ENCODE measurements at places on chromosomes 2 and 18.
A peak's percentile ranks its signal among the peaks of the same experiment; 100 is the strongest.

- no peak for DNase-seq
Measured at GRCh38 chr18:27010784-27011183, 145.3 kb upstream of the AQP4 start.

DNA sequence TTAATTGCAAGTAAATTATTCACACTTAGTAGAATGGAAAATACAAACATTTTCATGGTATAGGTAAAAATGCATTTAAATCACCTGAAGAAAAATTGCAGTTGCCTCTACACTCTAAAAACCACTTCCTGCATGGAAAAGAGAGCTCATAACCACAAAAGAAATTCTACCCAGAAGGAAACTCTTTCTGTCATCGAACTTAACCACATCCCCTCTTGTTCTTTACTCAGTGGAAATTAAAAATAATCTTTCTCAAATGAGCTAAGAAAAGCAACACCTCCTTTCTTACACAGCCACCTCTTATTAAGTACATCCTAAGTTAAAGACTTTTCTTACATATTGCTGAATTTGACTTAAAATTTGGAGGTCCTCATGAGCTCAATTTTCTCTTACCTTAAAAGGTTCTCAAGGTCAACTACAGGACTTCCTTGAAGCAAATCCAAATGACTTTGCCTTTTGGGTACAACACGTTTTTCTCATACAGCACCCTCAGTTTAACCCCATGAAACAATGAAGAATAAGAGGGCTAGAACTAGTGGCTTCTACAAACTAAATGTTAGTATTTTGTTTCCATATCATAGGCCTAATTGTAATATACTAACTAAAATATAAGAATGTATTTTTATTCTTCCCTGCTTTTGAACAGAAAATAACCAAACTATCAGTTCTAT lies 109.1 kb upstream of the CRIM1 start:
- DNase-seq, result peak; percentile 59

DNA sequence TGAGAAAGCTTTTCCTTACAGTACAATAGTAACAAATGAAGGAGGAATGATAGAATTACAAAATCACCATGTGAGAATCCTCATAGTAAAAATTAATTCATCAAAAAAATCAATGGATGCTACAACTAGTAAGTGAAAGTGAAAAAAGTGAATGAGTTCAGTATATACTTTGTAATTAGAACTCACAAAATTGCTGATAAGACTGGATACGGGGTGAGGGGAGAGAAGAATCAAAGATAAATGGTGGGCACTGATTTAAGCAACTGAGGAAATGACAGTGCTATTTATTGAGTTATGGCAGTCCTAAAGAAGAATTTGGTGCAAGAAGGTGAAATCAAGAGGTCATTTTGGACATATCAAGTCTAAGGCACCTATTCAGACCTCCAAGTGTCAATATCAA lies 20.6 kb downstream of the OLA1 start:
- DNase-seq, result no peak

- no peak for DNase-seq
Measured at GRCh38 chr2:216739035-216739434, 43.7 kb upstream of the IGFBP5 start.

GRCh38 chr2:208999911-209000310 lies 423.9 kb upstream of the MAP2 start:
- DNase-seq, result no peak

DNA sequence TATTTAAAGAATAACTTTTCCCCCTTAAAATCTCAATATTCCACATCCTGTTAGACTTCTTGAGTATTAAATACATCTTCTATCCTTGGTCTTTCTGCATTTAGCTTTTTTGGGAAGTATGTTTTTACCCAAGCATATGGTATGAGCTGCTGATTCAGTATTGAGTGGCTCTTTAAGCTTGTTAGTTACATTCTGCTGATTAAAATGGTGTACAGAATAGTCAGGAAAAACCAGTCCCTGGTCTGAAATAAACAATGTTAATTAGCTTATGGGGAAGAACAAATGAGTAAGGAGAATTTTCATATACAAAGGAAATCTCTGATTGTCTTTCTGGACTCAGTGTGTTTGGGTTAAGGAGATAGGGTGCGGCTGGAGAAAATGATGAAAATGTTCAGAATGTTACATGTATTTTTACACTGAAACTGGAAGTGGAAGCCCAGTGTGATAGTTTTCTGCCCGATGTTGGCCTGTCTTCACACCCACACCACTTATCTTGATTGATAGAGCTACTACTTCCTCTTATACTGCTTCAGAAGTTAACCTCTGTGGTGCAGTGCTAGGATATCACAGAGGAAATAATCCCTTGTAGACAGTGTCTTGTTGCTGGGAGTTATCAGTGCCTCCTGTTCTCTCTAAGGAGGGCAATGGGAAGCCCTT lies 84.0 kb downstream of the MSH2 start:
- DNase-seq, result no peak

DNA sequence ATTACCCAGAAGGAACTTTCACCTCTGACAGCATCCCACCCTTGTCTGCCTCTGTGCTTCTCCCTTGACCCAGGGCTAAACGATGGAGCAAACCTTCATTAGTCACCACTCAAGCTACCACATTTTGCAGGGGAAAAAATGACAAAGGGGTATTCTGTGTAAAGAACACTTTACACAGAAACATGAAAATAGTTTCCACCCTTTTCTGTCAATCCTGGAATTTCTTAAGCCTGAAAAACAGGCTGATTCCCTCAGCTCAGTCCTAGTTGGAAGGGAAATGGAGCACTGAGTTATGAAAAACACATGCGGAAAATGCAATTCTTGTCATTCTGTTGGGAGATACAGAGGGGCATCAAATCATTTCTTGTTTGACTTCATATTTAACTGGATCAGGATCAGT lies 175.0 kb upstream of the HNRNPA3 start:
- DNase-seq, result no peak

DNA sequence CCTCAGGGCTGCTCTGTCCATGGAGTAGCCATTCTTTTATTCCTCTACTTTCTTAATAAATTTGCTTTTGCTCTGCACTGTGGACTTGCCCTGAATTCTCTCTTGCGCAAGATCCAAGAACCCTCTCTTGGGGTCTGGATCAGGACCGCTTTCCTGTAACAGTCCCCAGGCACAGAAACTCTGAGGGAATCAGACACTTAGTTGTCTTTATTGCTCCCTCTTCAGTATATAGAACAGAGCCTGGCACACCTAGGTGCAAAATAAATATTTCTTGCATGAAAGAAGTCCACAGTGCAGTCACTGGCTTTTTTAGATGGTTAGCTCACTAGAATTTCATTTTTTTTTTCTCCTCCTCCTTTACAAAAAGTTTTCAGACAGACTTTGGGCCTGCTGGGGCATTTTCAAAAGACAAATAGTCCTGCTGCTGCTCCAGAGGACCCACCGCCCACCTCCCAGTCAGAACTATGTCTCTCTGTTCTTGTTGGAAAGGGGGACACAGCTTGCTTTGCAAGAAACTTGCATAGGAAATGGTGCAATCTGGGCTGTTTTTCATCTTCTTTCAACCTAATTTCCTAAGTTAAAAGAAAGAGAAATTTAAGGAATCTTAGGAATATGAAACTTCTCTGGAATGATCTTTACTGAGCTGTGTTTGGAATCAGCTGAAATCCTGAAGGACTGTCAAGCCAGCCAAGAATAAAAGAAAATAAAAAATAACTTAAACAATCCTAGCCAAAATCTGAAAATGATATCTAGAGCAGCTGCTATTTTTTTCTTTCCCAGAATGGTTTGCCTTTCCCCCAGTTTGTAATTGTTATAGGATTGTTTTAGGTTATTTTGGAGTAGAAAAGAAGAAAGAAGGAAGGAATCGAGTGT lies 31.7 kb upstream of the MAP4K3 start:
- peak; percentile 54 for DNase-seq

DNA sequence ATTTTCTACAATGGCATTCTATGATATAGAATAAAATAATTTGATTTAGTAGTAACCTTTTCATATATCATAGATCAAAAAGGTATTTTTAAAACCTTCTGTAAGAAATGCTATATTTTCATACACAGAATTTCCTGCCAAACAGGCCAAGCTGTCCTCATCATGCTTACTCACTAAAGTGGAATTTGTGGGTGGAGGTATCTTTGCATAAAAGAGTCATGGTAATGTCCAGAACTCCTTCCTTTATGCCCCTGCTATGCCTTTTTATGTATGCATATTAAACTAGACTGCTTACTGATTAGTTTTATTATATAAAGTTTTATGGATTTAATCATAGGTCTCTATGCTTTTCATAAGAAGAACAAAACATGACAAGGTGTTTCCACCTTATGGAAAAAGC lies 27.5 kb upstream of the MARCHF7 start:
- DNase-seq, result peak; percentile 73

GRCh38 chr2:160457588-160457987 lies 36.0 kb downstream of the RBMS1 start:
- no peak for DNase-seq

- peak; percentile 39 for DNase-seq
Measured at GRCh38 chr2:101199251-101199791, 48.1 kb upstream of the TBC1D8 start.

- no peak for DNase-seq
Measured at GRCh38 chr2:23694058-23695045, 232.6 kb downstream of the ATAD2B start.

DNA sequence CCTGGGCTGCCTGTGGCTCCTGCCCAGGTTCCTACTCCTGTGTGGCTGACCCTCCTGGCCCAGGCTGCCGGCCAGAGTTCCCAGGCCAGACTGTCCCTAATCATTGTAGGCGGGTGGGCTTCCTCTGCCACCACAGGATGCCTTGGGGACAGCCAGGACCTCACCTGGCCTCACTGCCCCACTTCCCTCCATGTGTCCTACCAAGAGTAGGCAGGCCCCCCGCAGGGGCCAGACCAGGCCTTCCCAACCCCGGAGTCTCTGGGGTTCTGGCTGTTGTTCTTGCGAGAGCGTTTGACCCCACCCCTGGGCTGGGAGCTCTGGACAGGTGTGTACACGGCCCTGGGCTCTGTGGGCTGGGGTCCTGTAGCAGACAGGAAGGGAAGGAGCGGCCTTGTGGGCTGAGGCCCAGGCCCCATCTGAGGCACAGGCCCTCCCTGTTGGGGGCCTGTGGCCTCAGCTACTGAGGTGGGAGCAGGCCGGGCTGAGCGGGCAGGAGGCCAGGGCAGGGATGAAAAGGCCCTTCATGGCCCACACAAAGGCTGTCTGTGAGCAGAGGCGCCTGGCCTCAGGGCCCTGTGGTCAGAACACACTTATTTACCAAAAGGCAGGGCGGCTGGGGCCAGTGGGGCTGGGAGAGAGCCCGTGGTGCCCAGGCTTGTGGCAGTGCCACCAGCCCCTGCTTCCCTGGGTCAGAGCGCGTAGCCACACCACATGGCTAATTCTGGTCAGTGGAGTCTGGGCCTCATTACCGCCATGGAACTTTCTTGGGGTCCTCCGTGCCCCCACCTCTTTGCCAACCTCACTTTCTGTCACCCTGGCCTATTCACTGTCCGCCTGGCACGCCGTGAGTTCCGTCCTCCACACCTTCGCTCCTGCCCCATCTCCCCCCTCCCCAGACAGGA lies 2.0 kb downstream of the SNORC start:
- DNase-seq, result no peak

DNA sequence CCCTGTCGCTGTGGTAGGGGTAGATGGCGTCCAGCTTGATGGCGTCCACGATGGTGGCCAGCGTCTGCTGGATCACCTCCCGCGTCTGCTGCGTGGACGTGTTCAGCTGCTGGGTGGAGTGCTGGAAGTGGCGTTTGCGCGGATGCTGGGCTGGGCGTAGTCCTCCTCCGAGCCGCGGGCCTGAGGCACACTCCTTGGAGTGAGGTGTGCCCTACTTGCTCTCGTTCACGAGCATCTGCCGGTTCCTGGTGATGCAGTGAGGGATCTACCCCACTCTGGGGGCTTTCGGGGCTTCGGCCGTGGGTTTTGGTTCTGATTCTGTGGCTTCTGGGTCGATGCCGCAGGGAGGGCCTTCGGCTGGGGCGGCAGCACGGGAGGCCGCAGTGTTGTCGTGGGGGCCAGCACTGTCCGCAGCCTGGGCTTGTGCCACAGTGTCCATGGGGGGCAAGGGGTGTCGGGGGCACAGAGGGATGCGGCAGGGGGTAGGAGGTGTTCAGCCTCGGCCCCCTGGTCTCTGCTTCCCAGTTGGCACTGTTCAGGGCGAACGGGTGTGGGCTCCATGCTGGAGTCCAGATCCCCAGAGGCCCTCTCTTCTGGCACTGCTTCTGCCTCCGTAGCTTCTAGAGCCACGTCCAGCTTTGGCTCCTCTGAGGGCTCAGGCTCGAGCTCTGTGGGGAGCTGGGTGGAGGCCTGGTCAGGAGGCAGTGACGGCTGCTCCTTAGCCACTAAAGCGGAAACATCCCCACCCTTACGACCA lies 890.6 kb upstream of the LRRTM1 start:
- DNase-seq, result no peak

GRCh38 chr2:235936493-235936892 lies 231.7 kb downstream of the GBX2 start:
- no peak for DNase-seq

DNA sequence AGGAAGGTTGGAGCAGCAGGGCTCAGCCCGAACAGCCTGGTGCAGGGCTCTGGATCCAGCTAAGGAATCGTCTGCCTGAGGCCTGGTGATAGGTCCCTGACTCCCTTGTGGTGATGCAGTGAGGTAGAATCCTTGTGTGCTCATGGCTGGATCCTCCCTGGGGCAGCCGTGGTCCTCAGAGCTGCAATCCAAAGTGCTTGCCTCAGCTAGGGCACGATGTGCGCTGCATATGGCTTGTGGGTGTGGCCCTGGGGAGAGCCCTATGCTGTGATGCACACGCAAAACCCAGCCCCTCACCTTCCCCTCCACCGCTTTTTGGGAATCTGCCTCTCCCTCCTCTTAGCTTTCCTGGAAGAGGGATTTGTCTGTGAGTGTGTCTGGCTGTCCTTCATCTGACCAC lies 142.2 kb downstream of the DYSF start:
- no peak for DNase-seq

GRCh38 chr2:35946478-35946877 lies 409.1 kb upstream of the CRIM1 start:
- no peak for DNase-seq

DNA sequence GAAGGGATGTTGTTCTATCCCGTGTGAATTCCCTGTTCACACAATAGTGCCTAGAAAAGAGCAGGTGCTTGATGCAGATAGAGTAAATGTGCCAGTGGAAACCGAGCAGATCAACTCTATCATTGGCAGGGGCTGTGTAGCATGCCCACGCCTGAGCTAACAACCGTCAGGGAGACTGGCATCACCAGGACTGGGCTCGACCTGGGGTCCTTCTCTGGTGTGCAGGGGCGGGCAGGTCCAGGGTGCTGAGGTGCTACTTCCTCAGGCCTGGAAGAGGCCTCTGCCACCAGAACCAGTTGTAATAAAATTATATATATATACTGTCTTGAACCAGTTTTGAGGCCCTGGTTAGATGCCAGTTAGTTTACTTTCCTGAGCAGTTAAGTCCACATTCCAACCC lies 11.8 kb upstream of the MAL start:
- DNase-seq, result no peak
